ENCODE measurements at places on chromosomes 6 and 20.

DNA sequence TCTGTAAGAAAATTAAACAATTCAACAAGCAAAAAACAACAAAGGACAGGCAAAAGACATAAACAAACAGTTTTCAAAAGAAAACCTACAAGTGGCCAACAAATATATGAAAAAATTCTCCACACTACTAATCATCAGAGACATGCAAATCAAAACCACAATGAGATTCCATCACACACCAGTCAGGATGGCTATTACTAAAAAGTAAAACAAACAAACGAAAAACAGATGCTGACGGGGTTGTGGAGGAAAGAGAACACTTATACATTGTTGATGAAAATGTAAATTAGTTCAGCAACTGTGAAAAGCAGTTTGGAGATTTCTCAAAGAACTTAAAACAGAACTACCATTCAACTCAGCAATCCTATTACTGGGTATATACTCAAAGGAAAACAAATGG lies 537.6 kb downstream of the HDGFL1 start:
- DNase-seq = peak; percentile 56

DNA sequence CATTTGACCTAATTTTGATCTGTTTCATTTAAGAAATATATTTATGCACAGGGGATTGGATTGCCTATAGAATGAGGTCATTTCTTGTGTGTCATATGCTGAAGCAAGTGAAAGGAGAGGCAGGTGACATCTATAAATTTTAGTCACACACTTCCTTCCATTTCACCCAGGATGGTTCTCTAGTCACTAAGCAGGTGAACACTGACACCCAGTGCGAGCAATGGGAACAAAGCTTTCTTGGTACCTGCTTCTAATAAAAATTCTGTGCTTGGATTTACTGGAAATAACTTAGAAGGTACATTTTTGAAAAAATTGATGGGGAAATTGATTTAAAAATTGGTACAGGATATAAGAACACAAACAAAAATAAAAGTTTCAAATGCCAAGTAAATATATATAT lies 66.9 kb upstream of the MC3R start:
- DNase-seq = no peak

DNA sequence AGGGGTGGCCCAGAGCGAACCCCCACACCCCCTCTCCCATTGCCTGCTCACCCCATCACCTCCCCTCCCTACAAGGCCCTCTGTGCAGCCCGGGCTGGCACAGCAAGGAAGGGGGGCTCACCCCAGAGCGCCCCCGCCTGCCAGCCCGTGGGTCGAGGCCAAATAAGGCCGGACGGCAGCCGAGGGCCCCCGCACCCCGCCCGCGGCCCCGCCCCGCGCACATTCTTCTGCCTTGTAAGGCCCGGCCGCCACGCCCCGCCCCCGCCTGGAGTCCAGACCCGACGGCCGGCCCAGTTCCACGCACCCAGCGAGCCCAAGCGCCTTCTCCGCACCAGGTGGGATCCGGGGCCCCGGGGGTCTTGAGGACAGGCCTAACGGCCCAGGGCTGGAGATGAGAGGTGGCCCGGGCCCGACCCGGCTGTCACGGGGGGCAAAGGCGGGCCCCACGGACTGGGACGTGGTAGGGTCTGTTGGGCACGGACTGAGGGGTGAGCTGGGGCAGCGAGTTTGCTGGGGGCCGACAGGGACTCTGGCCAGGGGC lies at the start of gene MYL9:
TSS of gene MYL9 (plus strand) at position 293 of the 541 bp plus-strand sequence. CDS start 3,366 bp downstream, outside the sequence.
- no peak for DNase-seq

DNA sequence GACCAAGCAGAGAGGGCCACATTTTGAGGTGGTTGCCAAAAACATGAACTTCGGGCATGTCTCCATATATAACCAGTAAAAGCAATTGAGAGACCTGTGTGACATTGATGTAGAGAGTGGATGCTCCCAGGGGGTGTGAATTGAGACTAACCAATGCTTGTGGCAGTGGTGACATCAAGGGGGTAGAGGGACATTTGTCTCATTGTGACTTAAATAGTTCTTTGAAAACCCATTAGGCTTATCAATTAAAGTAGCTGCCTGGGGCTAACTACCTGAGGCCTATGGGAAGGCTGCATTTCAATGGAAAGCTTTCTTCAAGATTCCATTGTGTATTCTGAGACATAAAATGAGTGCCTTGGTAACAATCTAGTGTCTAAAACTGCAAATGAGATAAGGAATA lies 82.1 kb upstream of the FABP7 start:
- DNase-seq = no peak

DNA sequence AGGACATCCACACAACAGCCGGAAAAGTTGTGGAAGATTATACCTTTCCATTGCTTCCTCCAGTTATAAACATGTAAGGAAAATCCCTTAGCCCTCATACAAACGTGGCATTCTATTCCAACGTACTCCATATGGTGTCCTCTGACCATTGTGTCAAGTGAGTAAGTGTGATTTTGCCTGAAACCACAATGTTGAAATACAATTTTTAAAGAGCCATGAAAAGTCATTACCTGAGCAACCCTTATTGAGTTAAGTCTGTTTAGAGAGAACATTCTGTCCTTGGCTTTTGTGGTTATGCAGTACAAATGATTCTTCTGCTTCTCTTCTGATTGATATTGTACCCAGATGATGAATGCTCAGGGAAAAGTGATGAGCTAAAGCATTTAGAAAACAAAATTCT lies 530.1 kb downstream of the HAO1 start:
- no peak for DNase-seq

GRCh38 chr6:31057426-31058003 lies 47.2 kb downstream of the MUC22 start:
- DNase-seq = no peak

GRCh38 chr6:23349521-23350147 lies 776.4 kb upstream of the NRSN1 start:
- DNase-seq = peak; percentile 66

DNA sequence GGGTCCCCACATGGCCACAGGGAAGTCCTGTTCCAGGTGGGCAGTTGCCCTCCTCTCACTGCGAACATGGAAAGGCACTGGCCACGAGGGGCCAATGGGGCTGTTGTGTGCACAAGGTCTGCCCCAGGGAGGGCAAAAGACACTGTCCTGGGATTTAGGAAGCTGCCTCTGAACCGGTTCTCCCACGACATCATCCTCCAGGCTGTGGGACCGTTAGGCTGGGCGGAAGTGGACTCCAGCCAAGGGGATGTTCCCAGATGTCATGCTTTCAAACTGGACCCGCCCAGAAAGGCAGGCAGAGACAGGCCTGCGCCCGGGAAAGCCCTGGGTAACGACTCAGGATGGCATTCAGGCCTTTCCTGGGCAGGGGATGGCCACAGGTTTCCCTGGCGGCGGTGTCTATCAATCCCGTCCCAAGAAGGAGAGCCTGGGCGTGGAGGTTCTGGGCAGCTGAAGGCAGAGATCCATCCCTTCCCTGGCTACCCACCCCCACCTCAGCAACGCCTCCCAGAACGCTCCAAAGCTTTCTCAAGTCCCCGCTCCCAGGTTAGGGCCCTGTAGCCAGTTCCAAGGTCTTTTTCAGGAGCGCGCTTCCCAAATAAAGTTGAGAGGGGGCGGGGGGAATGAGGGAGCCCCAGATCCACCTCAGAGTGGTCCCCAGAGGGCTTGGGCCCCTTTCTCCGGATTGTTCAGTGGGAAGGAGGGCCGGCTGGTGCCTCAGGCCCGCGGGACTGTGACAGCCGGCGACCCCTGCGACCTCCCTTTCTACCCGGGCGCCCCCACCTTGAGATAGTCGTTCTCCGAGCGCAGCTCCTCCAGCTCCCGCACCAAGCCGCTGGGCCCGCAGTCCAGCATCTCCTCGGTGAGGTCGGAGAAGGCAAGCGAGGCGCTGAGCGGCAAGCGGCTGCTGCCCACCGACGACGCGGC lies 13.8 kb upstream of the TLDC2 start:
- no peak for DNase-seq

GRCh38 chr6:56528412-56528841 lies 114.3 kb downstream of the DST start:
- DNase-seq = peak; percentile 67

GRCh38 chr6:18099511-18099910 lies 23.0 kb downstream of the NHLRC1 start:
- DNase-seq = no peak

DNA sequence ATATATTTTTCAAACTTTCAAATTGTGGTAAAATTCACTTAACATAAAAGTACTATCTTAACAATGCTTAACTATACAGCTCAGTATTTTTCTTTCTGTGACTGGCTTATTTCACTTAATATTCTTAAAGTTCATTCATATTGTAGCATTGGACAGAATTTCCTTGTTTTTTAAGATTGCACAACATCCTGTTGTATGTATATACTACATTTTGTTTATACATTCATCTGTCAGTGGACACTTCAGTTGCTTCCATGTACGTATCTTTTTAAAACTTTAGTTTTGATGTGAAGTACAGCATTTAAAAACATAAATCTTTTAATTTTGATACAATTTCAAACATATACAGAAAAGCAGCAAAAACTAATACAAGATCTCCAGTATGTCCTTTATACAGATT lies 220.7 kb downstream of the ZFAND3 start:
- DNase-seq = no peak

DNA sequence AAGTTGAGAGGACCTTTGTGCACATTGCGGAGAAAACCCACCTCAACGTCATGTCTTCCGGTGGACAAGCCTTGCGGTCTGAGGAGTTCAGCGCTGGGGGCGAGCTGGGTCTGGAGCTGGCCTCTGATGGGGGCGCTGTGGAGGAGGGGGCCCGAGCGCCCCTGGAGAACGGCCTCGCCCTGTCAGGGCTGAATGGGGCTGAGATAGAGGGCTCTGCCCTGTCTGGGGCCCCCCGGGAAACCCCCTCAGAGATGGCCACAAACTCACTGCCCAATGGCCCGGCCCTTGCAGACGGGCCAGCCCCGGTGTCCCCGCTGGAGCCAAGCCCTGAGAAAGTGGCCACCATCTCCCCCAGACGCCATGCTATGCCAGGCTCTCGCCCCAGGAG lies 14.6 kb upstream of the SLC22A7 start:
- no peak for DNase-seq

GRCh38 chr6:111228094-111228493 lies 140.8 kb downstream of the SLC16A10 start:
- DNase-seq = no peak

DNA sequence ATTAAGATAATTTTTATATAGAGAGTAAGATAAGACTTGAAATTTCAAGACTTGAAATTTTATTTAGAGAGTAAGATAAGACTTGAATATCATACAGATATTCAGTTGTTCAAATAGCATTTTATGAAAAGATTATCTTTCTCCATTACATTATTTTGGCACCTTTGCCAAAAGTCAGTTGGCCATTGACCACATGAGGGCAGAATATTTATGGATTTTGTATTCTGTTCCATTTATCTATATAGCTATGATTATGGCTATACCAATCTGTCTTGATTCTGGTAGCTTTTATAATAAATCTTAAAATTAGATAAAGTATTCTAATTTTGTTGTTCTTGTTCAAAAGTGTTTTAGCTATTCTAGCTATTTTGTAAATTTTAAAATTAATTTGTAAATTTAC lies 537.9 kb upstream of the GJE1 start:
- no peak for DNase-seq

GRCh38 chr6:13624871-13625288 lies 9.7 kb downstream of the NOL7 start:
- DNase-seq = no peak

DNA sequence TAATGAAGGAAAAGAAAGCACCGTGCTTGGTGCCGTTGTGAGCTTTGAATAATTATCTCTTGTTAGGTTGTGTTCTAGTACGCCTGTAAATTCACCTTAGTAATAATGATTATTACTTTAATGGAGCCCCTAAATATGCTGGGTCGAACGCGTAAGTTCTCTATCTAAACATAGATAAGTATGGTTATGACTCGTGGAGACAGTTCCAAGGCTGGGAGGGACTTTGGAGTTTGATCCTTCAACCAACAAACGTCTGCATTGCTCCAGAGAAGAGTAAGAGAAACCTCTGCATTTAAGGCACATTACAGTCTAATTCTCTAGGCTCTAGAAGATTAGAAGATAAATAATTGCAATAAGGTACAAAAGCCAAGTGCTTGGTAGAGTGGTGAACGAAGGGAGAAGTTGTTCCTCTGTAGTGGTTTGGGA lies 514 bp downstream of the ACOT13 start:
- no peak for DNase-seq

GRCh38 chr6:73231986-73232391 lies 6.7 kb upstream of the KHDC1L start:
- DNase-seq = no peak

DNA sequence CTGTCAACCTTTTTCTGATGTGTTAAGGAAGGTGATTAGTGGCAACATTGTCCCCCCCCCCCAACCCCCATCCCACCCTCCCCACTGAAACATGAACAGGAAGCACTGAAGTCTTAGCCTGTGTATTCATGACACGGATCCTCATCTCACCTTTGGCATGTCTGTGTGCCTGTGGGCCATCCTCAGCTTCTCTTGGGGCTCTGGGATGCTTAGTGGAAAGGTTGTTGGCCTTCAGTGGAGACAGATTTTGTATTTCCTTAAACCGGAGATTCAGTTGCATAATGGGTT lies 93.6 kb downstream of the RREB1 start:
- DNase-seq = no peak

DNA sequence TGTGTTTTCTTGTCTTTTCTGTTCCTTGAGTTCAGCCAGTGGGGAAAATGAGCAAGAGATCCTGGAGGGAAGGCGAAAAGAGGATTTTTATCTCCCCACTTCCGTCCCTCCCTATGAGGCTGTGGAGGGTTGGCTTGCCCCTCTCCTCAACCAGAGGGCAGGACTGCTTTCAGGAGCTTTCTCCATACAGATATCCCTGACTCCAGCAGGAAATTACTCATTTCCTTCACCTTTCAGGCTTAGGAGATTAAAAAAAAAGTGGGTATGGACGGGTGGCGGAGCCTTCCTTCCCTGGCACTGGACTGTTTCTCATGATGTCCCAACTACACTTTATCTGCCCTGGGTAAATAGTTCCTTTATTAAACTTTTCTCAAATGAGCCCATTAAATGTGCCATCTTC lies 241.2 kb downstream of the FRK start:
- no peak for DNase-seq

DNA sequence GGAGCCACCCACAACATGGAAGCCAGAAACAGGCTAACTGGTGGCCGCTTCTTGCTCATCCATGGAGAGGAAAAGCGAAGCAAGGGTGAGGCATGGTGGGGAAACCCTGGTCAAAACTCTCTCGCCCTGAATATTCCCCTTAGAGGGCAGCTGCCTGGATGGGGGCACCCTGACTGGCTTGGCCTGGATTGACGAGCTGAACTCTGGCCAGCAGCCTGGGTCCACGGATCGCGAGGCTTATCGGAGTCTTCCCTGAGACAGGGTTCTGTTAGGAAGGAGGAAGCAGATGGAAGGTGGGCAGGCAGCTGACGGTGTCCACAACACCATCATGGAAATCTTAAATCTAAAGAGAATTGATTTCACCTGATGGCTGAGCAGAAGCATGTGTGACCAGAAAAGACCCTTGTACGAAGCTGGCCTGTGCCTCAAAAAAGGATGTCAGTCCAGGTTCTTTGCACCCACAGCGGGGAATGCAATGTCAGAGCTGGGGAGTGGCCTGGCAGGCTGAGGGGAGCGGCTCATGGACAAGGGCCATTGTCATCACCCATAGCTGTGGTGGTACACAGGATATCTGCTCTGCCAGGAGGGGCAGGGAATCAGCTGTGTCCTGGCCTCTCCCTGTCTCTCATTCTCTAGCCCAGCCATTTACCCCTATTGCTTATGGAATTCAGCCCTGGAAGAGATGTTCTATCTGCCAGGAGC lies 109.4 kb upstream of the SNX9 start:
- DNase-seq = no peak
